ENCODE measurements at places on chromosomes 16 and 17. TPM values are rescaled to one million over a fixed set of nuclear protein-coding genes. Genes with fewer than 3 reads are reported as not detected.

GPR142 gene
- not detected for polyA plus RNA-seq

GRCh38 chr17:2485970-2486369, 25.7 kb downstream of the METTL16 start:
- no peak overlapping the region for H3K27ac ChIP-seq
- peaks cover 8% of the 10 kb centered on the region for H3K4me1 ChIP-seq
- H3K27me3 ChIP-seq: no peaks in the 10 kb centered on the region
- no peaks in the 10 kb centered on the region for H3K36me3 ChIP-seq
- no peak overlapping the region for H3K4me3 ChIP-seq
- no peak for DNase-seq

DNA sequence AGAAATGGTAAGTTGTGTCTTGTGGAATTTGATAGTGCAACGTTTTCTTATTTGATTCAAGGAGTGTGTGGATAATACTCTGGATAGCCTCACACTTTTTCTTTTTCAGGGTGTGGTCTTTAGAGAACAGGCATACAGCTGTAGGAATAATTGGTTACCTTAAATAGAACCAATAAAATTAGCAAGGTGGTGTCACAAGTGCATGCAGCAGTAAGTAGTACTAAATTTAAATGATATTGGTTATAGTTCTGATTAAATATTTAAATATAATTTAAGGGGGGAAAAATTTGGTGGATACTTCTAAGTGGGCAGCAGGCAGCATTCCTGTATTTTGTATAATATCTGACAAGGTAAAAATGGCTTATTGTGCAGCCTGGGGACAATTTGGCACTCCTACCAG, 3.7 kb downstream of the HAPSTR1 start:
- H3K36me3 ChIP-seq: peaks cover 32% of the 10 kb centered on the region
- peaks cover 13% of the 10 kb centered on the region for H3K4me1 ChIP-seq
- DNase-seq: no peak
- H3K4me3 ChIP-seq: no peak overlapping the region
- H3K27me3 ChIP-seq: no peaks in the 10 kb centered on the region
- no peak overlapping the region for H3K27ac ChIP-seq

DNA sequence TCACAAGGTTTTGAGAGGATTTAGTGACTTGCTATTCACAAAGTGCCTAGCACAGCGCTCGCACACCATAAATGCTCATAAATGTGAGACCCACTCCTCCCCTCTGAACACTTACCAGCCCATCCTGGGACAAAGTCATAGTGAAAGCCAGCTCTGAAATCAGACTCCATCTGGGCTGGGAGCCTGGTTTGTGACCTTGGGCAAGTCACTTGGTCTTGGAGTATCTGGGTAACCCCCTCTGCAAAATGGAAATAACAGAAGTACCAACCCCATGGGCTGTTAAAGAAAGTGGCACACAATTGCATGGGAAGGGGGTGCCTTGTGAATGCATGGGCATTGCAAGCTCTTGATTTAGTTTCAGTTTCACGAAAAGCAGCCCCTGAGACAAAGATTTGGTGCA, 104.7 kb upstream of the CDH5 start:
- no peak overlapping the region for H3K27ac ChIP-seq
- no peak for DNase-seq
- H3K4me3 ChIP-seq: no peak overlapping the region
- H3K36me3 ChIP-seq: no peaks in the 10 kb centered on the region
- H3K4me1 ChIP-seq: peaks cover 13% of the 10 kb centered on the region
- no peaks in the 10 kb centered on the region for H3K27me3 ChIP-seq

GRCh38 chr17:81132197-81132540, 33.1 kb upstream of the PVALEF start:
- H3K36me3 ChIP-seq: no peaks in the 10 kb centered on the region
- H3K4me1 ChIP-seq: no peaks in the 10 kb centered on the region
- peaks cover 25% of the 10 kb centered on the region for H3K27me3 ChIP-seq
- no peak for DNase-seq
- H3K4me3 ChIP-seq: no peak overlapping the region

GRCh38 chr17:2150806-2151205, 95.9 kb downstream of the HIC1 start:
- H3K27ac ChIP-seq: no peak overlapping the region
- H3K27me3 ChIP-seq: no peaks in the 10 kb centered on the region
- no peak for DNase-seq
- H3K36me3 ChIP-seq: peaks cover 22% of the 10 kb centered on the region
- H3K4me1 ChIP-seq: peaks cover 5% of the 10 kb centered on the region

- H3K36me3 ChIP-seq: no peaks in the 10 kb centered on the region
- peaks cover 4% of the 10 kb centered on the region for H3K27me3 ChIP-seq
- no peak overlapping the region for H3K27ac ChIP-seq
- H3K4me3 ChIP-seq: no peak overlapping the region
These were observed 6.1 kb downstream of the ANKS4B start for GRCh38 chr16:21239646-21240045.

DNA sequence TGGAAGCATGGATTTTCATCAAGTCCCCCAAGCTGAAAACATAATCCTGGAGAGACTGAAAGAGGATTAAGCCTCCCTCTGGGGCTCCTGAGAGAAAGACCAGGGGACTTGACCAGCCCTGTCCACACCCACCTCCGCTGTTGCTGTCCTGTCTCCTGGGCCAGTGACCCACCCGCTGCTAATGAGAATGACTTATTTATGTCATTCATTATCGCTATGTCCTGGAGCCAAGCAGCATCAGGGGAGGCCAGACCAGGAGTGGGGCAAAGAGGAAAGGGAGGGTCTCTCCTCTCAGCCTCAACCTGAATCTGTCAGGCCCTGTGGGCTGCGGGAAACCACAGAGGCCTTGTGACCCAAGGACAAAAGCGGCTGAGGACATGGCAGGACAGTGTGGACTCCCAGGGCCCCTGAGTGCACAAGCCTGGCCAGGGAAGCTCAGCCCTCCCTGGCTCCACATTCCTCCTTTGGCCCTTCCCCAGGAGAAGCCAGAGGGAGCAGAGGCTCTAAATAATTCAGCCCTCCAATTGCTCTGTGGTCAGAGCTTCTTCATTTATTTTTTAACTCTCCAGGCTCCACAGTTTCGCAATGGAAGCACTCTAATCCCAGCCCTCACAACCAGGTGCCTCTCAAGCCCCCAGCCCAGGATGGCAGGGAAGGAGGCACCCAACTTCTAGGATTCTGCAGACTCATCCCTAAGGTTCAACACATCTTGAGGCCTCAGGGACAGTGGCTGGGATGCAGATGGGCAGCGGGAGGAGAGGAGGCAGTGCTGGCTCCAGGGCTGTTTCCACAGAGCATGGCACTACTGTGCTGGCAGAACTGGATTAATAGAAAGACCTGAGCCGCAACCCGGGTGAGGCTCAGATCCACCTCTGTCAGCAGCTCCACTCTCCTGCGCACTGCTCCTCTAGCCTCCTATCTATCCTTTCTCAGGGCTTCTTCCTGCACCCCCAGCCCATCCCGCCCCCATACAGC, 19.1 kb downstream of the CUEDC1 start:
- no peaks in the 10 kb centered on the region for H3K36me3 ChIP-seq
- peaks cover 29% of the 10 kb centered on the region for H3K4me1 ChIP-seq
- DNase-seq: peak; percentile 55

GRCh38 chr17:30251931-30252330, 16.4 kb upstream of the SLC6A4 start:
- H3K36me3 ChIP-seq: peaks cover 18% of the 10 kb centered on the region
- H3K27ac ChIP-seq: no peak overlapping the region
- no peak overlapping the region for H3K4me3 ChIP-seq
- DNase-seq: no peak
- peaks cover 2% of the 10 kb centered on the region for H3K4me1 ChIP-seq

- no peak overlapping the region for H3K4me3 ChIP-seq
- no peaks in the 10 kb centered on the region for H3K27me3 ChIP-seq
- peaks cover 47% of the 10 kb centered on the region for H3K4me1 ChIP-seq
- H3K27ac ChIP-seq: no peak overlapping the region
- DNase-seq: no peak
These were observed 4.4 kb downstream of the NHERF2 start for GRCh38 chr16:2031081-2031577.

- no peak overlapping the region for H3K27ac ChIP-seq
- H3K27me3 ChIP-seq: no peaks in the 10 kb centered on the region
- no peak overlapping the region for H3K4me3 ChIP-seq
- no peak for DNase-seq
- peaks cover 56% of the 10 kb centered on the region for H3K36me3 ChIP-seq
These were observed 2.5 kb downstream of the LAT start for GRCh38 chr16:28987170-28987853.

CNTNAP4 gene
- not detected for polyA plus RNA-seq

DNA sequence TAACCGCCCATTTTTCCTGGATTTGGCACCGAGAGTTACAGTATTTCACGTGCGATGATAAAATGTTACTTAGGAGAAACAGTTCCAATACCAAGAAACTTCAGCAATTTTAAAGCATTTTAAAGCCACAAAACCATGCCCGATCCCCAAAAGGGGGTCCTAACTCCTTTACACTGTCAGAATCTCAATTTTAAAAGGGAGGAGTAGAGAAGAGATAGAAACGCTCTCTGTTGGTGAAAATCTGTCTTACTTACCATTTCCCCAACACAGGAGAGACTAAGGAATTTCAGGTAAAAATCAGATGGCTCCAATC, 526 bp upstream of the RNASEK start:
- peak overlapping the region; percentile 97 for H3K27ac ChIP-seq
- H3K36me3 ChIP-seq: peaks cover 6% of the 10 kb centered on the region

DNA sequence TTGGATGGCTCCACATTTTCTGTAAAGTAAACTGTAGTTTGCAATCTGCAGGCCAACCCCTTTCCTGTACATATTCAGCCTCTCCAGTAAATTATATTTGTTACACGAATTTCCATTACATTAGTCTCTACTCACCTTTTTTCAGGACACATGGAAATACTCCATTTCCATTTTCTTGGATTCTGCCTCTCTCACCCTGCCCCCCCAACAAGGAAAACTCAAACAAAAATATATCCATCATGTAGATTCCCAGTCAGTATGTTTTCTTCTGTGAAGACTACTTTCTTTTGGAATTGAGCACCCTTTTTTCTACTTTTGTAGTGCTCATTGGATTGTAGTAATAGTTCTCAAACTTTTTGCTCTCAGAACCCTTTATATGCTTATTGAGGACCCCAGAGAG, 2.9 kb downstream of the PPM1D start:
- no peaks in the 10 kb centered on the region for H3K36me3 ChIP-seq
- H3K27ac ChIP-seq: peak overlapping the region; percentile 64
- peak overlapping the region; percentile 97 for H3K4me3 ChIP-seq
- DNase-seq: no peak
- H3K4me1 ChIP-seq: peaks cover 2% of the 10 kb centered on the region

KRT32 gene
- 0.09 TPM for polyA plus RNA-seq

DNA sequence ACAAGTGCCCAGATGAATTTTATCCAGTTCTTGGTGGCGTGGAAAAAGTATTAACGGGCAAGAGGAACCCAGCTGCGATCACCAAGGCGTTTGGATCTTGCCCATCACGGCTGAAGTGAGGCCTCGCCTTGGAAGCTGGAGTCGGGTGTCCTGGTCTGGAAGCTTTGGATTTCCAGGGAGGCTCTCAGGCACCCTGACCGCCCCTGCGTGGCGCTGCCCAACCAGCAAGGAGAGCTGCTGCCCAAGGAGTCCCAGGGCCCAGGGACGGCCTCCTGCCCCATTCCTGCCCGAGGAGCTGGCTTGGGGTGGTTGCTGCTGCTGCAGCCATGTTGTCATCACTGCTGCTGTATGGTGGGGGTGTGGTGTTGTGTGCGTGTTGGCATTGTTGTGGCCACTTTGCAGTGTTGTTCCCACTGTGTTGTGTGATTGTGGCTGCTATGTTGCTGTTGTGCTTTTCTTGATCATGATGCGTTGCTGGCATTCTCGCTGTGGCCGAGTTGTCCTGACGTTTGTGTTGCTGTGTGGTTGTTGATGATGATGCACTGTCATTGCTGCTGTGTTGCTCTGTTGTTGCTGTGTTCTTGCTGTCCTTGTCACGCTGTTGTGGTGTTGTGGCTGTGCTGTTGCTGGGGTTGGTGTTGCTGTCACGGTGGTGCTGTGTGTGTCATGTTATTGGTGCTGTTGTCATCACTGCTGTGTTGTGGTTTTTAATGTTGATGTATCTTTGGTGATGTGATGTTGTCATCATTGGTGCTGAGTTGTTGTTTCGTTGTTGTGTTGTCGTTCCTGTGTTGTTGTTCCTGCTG, 318.8 kb downstream of the C16orf95 start:
- DNase-seq: no peak
- no peaks in the 10 kb centered on the region for H3K36me3 ChIP-seq
- H3K27ac ChIP-seq: no peak overlapping the region
- no peak overlapping the region for H3K4me3 ChIP-seq
- peaks cover 10% of the 10 kb centered on the region for H3K4me1 ChIP-seq

PRSS8 gene
- not detected for polyA plus RNA-seq

- H3K36me3 ChIP-seq: peaks cover 1% of the 10 kb centered on the region
- H3K4me1 ChIP-seq: peaks cover 13% of the 10 kb centered on the region
- H3K4me3 ChIP-seq: peak within 1 kb of the TSS; percentile 98
- H3K27me3 ChIP-seq: no peaks in the 10 kb centered on the region
These were observed at the start of gene ANTKMT for GRCh38 chr16:720990-721764. Gene ANTKMT, plus strand, starts transcription at chr16:721146. Its CDS starts 129 bp downstream, at chr16:721275.
